ENCODE measurements at places on chromosomes 16 and 17.
A peak's percentile ranks its signal among the peaks of the same experiment; 100 is the strongest.

- no peak for DNase-seq
Measured at GRCh38 chr17:33057564-33057963, 65.9 kb downstream of the SPACA3 start.

DNA sequence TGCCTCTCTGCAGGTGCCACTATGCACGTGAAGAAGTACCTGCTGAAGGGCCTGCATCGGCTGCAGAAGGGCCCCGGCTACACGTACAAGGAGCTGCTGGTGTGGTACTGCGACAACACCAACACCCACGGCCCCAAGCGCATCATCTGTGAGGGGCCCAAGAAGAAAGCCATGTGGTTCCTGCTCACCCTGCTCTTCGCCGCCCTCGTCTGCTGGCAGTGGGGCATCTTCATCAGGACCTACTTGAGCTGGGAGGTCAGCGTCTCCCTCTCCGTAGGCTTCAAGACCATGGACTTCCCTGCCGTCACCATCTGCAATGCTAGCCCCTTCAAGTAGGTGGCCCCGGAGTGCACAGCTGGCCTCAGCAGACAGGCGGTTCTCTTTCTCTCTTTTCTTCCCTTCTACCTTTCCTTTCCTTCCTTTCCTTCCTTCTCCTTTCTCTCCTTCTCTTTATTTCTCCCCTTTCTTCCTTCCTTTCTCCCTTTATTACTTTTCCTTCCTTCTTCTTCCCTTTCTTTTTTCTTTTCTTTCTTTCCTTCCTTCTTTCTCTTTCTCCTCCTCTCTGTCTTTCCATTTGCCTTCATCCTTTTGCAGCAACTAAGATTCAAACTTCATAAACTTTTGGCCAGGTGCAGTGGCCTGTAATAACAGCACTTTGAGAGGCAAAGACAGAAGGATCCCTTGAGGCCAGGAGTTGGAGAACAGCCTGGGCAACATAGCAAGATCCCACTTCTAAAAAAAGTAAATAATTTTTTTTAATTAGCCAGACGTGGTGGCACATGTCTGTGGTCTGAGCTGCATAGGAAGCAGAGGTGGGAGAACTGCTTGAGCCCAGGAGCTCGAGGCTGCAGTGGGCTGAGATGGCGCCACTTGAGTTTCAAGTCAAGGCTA, 46.7 kb downstream of the SCNN1B start:
- no peak for DNase-seq

- DNase-seq: no peak
Measured at GRCh38 chr17:8360751-8361150, 15.8 kb downstream of the KRABD2 start.

DNA sequence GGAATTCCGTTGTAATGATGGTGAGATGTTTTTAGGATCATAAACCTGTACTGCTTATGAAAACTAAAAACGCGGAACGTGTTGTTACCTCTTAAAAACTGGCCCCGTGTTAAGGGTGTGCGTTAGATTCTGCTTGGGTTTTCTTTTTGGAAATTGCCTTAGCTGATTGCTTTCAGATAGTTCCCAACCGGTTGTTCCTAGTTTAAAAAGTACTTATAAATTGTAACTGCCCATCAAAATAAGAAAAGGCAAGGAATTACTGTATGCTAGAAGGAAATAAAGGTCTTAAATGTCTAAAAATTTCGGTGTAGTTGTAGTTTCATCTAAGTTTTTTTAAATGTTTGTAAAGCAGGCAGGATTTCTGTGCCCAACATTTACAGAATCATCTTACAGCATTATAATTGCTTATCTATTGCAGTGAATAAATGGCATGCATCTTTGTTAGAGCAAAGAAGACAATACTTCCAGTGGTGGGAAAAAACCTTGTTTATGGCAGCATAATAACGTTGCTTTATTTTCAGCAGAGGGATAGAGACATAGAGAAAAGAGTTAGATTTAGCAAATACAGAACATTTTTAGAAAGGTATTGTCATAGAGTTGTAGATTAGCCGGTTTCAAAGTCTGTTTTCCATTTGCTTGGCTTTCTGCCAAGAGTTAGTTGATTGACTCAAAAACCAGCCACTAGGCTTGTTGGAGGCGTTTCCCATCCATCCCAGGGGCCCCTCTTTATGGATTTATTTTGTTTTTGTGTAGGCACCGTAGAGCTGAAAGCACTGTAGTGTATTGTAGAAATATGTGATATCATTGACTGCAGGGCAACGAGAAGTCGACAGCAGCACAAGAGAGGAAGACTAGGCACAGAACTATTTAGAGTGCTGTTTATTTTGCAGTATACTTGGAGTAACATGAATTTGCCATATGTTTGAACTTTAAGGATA, 1.7 kb downstream of the PPM1D start:
- peak; percentile 30 for DNase-seq

DNA sequence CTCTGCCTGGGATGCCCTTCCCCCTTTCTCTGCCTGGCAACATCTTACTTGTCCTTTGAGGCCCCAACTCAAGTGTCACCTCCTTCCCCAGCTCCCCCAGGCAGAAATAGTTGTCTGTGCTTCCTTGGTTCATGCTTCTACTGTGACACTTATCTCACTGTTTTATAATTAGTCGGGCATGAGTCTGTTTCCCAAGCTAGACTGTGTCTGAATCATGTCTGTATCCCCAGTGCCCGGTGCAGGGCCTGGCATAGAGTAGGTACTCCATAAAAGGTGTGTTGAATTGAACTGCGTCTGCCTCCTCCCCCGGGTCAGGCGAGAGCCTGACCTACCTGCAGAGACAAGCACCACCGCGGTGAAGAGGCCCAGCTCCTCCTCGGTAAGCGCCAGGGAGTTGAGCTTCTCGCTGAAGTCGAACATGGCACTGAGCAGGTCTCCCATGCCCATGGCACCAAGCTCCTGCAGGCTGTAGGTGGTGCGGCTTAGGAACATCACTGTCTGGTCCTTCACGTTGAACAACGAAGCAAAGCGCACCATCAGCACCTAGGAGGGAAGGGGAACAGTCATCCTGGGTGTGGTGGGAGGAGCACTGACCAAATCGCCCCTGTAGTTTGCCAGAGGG, 6.7 kb downstream of the NR1D1 start:
- DNase-seq: no peak

- DNase-seq: no peak
Measured at GRCh38 chr16:68902969-68903345, 59.6 kb downstream of the TANGO6 start.

GRCh38 chr16:30949650-30950515, 1.0 kb downstream of the ORAI3 start:
- peak; percentile 26 for DNase-seq

DNA sequence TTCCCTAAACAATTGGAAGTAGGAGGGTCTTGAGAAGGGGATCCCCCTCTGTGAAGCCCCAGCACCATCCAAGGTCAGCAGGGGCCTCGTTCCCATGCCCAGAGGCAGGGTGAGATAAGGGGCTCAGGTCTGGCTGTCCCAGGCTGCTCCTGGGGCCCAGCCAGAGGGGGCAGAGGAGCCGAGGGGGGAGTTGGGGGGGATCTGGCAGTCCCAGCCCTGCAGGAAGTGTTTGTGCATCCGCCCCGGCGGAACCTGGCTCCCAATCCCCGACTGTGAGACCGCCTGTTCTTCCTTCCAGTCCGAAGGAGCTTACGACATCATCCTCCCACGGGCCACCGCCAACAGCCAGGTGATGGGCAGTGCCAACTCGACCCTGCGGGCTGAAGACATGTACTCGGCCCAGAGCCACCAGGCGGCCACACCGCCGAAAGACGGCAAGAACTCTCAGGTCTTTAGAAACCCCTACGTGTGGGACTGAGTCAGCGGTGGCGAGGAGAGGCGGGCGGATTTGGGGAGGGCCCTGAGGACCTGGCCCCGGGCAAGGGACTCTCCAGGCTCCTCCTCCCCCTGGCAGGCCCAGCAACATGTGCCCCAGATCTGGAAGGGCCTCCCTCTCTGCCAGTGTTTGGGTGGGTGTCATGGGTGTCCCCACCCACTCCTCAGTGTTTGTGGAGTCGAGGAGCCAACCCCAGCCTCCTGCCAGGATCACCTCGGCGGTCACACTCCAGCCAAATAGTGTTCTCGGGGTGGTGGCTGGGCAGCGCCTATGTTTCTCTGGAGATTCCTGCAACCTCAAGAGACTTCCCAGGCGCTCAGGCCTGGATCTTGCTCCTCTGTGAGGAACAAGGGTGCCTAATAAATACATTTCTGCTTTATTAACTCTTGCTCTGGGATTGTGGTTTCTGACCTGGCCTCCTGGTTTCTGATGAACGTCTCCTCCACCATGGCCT, 14.9 kb downstream of the GPRC5C start:
- DNase-seq: no peak

- DNase-seq: peak; percentile 43
Measured at GRCh38 chr17:75832164-75832651, 12.0 kb downstream of the UNC13D start.

DNA sequence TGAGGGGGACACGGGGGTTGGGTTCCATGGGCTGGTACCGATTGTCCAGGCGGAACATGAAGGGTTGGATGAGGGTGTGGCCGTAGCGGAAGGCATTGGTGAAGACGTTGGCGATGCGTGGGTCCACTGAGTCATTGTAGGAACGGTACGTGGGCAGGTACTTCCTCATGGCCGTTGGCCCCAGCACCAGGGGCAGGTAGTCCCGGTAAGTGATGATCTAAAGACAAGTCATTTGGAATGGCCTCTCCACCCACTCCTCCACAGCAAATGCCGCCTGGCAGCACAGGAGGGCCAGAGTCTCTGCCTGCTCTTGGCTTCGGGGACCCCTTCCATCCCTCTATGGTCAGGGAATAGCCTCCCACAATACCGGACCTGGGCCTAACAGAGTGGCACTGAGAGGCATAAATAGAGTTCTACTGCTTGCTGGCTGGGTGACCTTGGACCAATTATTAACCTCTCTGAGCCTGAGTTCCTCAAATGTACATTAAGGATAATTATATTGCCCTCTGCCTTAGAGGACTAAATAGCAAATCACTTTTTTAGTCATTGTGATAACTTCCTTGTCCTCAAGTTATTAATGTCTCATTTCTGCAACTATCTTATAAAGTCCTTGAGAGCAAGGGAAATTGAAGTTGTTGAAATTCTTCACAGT, 7.2 kb downstream of the MPO start:
- DNase-seq: no peak

DNA sequence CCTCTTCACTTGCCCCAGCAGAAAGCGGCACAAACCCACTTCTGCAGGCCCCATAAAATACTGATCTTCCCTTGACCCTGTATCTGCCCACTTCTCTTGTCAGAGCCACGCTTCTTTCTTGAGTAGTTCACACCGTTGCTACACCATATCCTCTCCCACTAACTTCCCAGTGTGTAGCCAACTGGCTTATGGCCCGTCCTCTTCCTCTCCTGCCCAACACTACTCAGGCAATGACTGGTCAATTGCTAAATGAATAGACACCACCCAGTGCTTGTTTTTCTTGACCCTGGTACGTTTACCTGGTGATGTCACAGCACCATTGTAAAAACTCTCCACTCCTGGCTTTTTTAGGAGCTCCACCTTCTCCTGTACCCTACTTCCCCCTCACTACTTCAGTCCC, 86.9 kb downstream of the NDEL1 start:
- no peak for DNase-seq

GRCh38 chr16:11403534-11403795, 58.2 kb downstream of the RMI2 start:
- DNase-seq: no peak

- DNase-seq: peak; percentile 70
Measured at GRCh38 chr17:67390646-67391361, 13.7 kb downstream of the PITPNC1 start.

GRCh38 chr17:64653325-64653984, 8.7 kb downstream of the SMURF2 start:
- no peak for DNase-seq

- no peak for DNase-seq
Measured at GRCh38 chr17:42334677-42335076, 46.4 kb downstream of the STAT5A start.

GRCh38 chr17:28871056-28871579, 16.3 kb downstream of the ERAL1 start:
- peak; percentile 60 for DNase-seq

GRCh38 chr16:49856672-49857330, 889 bp upstream of the ZNF423 start:
- no peak for DNase-seq

- no peak for DNase-seq
Measured at GRCh38 chr17:42760652-42761581, at the start of gene RAMP2. RAMP2 (plus strand) TSS chr17:42761227; CDS start chr17:42761262, 35 bp downstream.

GRCh38 chr17:2924211-2924610, 128.0 kb downstream of the RAP1GAP2 start:
- DNase-seq: no peak

GRCh38 chr16:26710450-26710849, 356.3 kb upstream of the C16orf82 start:
- DNase-seq: no peak

DNA sequence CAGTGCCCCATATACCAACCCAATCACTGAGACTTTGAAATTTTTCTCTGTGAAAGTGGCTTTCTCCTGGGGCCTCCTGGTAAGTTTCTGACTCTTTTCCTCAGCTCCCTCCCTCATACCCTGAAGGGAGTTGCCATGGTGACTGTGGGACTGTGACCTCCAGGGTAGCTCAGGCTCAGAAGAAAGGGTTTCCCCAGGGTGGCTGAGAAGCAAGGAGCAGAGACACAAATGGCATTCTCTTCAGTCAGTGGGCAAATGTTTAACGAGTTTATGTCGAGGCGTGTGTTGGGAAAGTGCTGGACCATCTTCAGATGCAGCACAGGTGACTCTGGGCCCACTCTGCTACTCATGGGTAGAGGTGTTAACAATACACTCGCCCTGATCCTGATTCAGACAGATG, 46.8 kb downstream of the MRPS23 start:
- no peak for DNase-seq

GRCh38 chr16:85250609-85251223, 138.4 kb upstream of the CIBAR2 start:
- DNase-seq: no peak

GRCh38 chr16:65919145-65919985, 447.1 kb upstream of the CDH5 start:
- DNase-seq: no peak

GRCh38 chr17:56125830-56126819, 27.1 kb upstream of the ANKFN1 start:
- DNase-seq: no peak

DNA sequence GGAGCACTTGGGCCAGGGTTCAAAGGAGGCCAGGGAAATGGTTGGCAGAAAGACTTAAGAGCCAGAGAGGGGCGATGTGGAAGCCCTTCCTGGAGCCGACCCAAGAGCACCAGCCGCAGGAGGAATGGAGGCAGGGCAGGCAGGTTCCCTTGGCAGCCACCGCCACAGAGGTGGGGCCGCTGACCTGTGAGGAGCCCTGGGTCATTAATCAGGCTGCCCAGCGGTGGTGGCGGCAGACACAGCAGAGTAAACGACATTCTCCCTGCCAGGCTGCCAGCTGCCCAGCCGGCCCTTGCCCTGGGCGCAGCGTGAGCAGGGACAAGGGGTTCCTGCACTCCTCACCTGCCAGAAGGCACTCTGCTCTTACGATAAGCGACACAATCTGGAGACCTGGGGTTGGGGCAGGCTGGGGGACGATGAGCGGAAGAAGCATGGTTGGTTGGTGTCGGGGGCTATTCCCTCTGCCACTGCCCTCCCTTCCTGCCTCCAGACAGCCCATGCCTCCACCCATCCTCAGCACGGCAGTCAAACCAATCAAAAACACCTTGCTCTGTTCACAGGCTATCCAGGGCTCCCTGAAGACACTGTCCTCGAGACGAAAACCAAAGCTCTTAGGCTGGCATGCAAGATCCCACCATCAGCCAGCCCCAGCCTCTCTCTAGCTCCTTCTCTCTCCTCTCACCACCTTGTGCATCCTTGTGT, 40.9 kb downstream of the PLXDC1 start:
- DNase-seq: no peak

- no peak for DNase-seq
Measured at GRCh38 chr16:87352818-87353217, 30.8 kb downstream of the FBXO31 start.
